ENCODE measurements at places on chromosomes 7 and 10. TPM values are rescaled to one million over a fixed set of nuclear protein-coding genes. Genes with fewer than 3 reads are reported as not detected.

GRCh38 chr7:41028580-41028979, 674.3 kb downstream of the INHBA start:
- no peak for DNase-seq

- DNase-seq = no peak
These were observed 146.5 kb upstream of the C1GALT1 start for GRCh38 chr7:7035851-7036250.

GRCh38 chr10:3487228-3487627, 297.8 kb downstream of the KLF6 start:
- no peak for DNase-seq

- DNase-seq = no peak
These were observed 7.0 kb upstream of the SERPINE1 start for GRCh38 chr7:101119876-101120275.

- no peak for DNase-seq
These were observed 410.8 kb upstream of the ETV1 start for GRCh38 chr7:14400271-14400670.

Gene CYP26A1
- total RNA-seq = 0.89 TPM

Gene EBF3
- 1.6 TPM for total RNA-seq

DNA sequence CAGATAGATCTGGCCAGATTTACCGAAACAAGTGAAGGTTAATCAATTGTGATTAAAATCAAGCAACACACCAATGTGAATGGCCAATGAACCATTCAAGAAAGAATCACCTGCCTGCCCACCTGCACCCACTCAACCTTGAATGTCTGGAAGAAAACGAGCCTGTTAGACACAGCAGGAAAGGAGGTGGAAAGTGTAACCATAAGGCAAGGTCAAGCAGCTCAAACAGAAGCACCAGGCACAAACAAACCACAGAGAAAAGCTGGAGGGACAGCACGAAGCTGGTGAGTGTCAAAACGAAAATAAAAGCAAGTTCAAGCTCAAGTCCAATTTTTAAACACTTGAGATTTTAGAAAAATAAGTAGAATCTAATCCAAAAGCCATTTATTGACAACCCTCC, 64.9 kb downstream of the STEAP1B start:
- DNase-seq = no peak

Gene PNLIP
- total RNA-seq = not detected

DNA sequence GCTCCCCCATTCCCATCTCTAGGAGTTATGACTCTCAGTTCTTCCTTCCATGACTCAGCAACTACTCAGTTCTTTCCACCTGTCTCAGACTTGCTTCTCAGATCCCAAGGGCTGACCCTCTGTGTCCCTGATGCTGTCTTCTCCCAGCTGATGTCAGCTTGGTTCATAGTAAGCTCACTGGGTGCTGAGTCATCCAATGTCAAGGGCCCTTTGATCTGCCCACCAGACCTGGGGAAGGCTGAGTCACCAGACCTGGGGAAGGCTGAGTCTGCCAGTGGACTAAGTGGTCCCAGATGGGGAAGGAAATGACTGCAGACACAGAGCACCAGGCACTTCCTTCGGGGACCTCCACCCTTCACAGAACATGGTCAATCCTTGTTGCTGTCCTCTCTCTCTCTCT, 76.1 kb upstream of the ZEB1 start:
- no peak for DNase-seq

Gene ZNF853
- 4.6 TPM for total RNA-seq

DNA sequence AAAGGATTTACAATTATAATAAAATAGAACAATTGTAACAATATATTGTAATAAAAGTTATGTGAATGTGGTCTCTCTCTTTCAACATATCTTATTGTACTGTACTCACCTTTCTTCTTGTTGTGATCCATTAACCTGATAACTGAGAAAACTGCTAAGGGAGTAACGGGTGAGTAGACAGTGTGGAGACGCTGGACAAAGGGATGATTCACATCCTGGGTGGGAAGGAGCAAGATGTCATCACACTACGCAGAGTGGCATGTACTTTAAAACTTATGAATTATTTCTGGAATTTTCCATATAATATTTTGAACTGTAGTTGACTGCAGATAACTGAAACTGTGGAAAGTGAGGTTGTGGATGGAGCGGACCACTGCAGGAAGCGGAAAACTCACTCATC, 91.2 kb upstream of the PLPP4 start:
- no peak for DNase-seq

DNA sequence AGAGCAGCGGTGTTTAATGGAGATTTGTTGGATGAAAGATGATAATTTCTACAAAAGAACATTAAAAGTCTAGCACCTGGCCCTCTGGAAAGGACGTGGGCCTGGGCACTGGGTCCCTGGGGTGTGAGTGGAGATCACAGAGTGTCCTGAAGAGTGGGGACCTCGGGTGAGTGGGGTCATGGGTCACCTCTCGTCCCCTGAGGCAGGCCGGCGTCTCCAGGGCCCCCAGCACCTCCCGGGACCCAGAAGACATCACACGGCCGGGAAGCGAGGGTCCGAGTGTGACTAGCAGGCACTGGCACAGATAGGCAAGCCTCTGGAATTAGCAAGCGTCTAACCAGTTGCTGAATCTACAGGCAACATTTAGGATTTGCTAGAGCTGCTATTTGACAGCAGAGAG, 257.2 kb downstream of the MAD1L1 start:
- peak; percentile 46 for DNase-seq

DNA sequence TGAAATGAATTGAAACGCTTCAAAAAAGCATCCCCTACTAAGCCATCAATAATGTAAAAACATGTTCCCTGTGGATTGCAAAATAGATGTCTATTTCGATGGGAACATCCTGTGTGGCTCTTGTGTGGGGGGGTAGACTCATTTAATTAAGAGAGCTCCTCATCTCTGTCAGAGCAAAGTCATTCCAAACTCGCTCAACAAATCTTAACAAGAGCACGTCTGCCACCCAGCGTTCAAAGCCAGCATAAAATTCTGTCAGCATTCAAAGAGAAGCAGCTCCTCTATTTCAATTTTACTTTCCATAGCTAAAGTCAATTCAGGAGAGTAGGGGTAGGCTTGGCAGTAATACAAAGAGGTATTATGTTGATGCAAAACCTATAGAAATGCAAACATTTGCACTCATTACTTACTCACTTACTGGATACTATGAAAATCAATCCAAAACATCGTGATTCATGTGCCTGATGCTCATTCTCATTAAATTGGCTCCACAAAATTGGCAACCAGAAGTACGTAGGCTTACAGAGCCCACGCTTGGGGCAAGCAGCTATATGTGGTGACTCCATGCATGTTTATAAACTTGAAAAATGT, 114.9 kb downstream of the IPMK start:
- DNase-seq = no peak

- no peak for DNase-seq
These were observed 146.6 kb downstream of the REEP3 start for GRCh38 chr10:63667596-63668480.

DNA sequence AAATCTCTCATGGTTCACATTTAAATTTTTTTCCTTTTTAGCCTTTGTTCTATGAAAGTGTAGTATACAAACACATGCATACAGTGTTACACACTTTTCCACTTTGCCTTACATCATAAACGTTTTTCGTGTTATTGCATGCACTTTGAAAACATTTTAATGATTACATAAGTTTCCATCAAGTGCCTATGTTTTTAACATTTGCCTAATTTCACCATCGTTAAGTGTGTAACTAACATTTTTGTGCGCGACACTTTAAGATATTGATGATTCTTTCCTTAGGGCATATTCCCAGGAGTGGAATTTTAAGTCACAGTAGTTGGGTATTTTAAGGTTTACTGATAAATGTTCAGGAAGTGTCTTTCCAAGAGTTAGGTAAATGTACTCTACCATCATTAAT, 1.5 kb upstream of the FRAT2 start:
- DNase-seq = no peak

DNA sequence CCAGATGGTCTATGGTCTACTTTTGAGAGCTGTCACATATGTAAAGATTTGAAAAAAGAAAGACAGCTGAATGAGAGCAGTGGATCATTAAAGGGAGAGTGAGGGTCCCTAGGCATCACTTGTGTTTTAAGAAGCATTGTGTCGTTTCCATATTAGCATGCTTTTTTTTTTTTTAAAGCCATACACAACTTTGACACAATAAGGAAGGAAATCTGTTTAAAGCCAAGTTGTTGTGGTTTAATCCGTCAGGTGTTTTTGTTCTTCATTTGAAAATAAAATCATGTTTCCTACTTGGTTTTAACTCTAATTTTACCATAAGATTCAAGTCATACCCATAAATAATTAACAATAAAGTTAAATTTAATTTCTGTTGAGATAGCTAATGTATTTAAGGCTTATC, 53.5 kb downstream of the MDFIC start:
- DNase-seq = no peak

DNA sequence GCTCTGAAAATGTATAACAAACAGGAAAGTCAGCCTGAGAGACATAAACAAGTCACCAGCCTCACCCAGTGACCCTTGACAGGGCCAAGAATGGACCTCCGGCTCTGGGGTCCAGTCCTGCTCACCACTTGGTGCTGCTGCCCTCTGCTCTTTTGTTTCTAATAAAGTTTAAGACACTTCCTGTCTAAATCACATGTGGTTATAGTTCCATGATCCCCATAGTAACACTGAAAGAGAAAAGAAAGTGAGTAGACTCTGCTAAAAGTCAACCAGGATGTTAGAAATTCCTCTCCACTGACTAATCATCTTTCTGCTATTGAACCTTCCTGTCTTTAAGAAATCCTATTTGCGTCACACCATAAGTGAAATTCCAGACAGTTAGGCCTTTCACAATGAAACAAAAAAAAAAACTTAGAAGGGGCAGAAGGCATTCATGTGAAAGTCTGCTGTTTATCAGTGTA, 179.2 kb upstream of the BET1 start:
- DNase-seq = no peak

DNA sequence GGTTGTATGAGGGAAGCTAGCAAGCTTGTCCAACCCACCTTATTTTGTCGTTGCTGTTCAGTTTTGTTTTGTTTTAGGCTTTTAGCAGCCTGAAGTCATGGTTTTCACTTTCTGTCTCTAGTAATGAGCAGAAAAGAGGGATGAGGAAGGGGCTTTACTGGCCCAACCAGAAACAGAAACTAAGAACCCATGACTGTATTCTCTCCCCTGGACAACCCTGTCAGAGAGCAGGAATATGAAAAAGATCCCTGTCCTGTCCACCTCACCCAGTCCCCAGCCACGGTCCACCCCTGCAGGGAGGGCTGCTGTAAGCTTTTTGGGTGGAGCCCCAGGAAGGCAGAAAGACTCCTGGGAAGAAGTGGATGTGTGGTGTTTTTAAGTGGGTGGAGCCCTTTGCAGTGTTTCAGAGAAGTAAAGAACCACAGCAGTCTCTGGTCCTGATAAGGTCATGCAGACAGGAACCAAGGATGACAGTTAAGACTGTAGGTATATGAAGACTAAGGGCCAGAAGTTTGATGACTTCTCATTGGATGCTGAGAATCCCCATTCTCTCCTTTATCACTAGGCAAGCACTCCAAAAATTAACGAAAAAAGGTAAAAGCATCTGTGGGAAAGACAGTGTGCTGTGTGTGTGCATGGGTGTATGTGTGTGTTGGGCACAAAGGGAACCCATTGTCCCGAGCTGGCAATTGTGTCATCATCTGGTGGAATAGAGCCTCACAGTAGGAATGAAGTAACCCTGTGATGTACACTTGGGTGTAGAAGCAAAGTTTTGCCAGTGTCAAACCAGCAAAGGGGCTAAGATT, 13.8 kb downstream of the MRPL32 start:
- no peak for DNase-seq

- DNase-seq = no peak
These were observed 148.2 kb upstream of the FERD3L start for GRCh38 chr7:19293431-19293830.

Gene BHLHA15
- 1.2 TPM for total RNA-seq

GRCh38 chr10:96747734-96748550, 27.6 kb upstream of the PIK3AP1 start:
- no peak for DNase-seq

- no peak for DNase-seq
These were observed 393.2 kb upstream of the FOXK1 start for GRCh38 chr7:4288791-4289394.

DNA sequence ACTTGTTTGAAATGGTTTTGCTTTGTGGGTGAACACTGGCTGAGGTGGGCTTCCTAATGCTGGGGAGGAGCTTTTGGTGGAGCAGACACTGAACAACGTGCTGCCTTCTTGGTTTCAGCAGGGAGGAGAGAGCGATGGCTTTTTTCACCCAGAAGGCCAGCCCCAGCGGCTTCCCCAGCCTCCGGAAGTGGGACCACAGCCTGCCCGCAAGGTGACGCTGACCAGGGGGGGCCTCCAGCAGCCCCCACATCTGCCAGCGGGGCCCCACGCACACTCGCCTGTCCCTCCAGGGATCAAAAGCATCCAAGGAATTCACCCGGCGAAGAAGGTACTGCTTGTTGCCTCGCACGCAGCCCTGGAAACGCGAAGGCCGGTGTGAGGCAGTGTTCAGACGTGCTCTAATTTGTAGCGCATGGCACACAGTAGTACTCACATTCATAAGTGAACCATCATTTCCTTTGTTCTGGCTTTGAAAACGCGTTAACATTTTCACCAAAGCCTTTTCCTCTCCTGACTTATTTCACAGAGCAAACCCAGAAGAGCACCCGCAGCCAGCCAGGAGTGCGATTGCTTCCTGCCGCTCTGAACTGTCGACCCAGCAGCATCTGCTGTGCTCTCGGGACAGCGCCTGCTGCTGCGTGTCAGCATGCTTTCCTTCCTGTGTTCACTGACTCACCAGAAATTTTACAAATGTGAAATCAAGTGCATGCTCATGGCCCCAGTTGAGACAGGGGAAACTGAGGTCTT, 48.4 kb downstream of the SHH start:
- no peak for DNase-seq

- peak; percentile 37 for DNase-seq
These were observed 45.1 kb downstream of the CAMK1D start for GRCh38 chr10:12394241-12395033.

DNA sequence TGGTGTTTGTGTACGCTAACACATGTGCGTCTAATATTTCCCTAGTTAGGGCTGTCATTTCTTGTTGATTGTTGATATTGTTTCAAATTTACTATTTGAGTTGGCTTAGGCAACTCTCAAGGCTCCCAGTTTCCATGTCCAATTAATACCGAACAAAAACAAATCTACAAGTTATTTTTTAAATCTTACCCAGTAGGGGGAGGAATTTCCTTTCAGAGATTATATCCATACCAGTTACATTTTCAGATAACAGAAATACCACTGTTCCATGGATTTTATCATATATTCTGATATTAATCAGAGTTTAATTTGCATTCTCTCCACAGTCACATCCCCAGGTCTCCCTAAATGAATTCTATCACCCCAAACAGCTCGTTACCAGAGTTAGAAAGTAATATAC, 7.2 kb upstream of the AKR1B10 start:
- DNase-seq = no peak

Measured in suprapubic skin (tissue), 4 donors.